ENCODE measurements at places on chromosomes 2 and 18.

DNA sequence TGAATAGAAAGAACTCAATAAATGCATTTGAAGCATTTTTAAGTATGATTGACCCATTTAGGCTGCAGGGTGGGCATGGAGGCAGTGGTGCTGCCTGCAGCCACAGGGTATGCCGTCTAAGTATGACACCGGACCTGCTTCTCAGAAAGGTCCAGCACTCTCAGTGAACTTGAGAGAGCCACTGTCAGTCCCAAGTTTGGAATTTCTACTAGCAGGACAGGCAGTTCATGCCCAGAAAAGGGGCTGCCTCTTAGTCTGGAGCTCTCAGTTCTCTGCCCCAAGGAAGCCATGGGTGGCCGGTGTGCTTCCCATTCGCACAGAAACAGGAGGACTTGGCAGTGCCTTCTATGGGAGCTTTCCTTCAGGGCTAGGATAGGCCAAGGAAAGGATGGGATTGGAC is 24.0 kb upstream of the MYCN start:
- no peak for DNase-seq

DNA sequence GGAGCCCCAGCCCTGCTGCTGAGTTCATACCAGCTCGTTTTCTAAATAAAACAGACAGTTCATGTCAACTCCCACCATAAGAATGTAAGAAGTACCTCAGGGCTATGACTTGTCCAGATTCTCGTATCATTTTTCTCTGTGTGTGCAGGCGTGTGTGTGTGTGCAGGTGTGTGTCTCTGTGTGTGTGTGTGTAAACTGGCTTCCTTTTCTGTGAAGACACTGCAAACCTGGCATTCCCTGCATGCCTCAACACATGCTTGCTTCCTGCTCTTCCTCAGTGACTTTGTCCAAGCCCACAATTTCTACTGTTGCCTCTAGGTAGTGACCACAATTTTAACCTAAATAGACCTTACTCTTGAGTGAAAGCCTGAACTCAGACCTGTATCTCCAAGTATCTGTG is 879.0 kb downstream of the SLC4A3 start:
- no peak for DNase-seq

DNA sequence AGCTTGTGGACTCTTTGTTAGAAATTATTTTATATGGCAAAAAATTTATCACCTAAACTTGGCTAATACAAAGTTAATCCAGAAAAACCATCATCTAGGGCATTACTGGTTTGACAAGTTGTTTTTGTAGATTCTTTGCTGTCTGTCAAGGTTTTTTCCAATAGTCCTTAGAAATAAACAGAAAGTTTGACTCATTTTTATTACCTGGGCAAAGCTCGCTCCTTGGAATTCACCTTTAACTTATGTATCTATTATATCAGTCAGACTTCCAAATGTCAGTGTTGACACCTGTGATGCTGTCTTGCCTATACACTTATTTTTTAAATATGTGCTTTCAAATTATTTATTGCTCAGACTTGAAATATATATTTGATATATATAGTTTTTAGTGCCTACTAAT is 21.7 kb downstream of the LAMA3 start:
- DNase-seq: no peak

DNA sequence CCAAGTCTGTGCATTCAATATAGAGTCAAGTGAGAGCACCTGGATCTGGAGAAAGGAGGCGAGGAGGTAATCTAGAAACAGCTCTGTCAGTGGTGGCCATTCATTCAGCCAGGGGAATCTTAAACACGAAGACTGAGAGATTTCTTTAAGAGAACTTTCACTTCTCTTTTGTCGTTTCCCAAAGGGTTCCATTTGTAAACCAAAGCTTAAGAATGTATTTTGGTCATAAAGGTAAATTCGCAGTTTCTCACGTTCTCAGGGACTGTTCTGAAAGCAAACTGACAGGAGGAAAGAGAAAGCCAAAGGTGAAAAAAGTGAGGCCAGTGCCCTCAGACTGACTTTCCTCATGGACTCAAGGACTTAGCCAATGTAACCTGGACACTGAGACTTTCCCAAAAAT is 513.5 kb downstream of the CMPK2 start:
- no peak for DNase-seq

DNA sequence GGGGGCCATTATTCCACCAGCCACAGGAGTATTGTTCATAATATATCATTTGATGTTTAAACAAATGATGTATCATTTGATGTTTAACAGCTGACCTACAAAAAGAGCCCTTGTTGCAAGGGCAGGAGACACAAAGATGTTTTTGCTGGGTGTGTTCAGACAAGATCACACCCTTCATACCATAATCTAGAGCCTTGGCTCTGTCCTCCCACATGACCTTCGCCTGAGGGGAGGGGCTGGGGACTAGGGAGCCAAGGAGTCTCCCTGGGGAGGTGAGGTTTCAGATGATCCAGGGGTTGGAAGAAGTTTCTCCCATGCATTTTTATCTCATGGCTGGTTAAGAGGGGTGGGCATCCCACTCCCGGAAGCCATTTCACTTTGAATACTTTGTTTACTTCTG is 33.5 kb downstream of the CDC42EP3 start:
- peak; percentile 65 for DNase-seq

DNA sequence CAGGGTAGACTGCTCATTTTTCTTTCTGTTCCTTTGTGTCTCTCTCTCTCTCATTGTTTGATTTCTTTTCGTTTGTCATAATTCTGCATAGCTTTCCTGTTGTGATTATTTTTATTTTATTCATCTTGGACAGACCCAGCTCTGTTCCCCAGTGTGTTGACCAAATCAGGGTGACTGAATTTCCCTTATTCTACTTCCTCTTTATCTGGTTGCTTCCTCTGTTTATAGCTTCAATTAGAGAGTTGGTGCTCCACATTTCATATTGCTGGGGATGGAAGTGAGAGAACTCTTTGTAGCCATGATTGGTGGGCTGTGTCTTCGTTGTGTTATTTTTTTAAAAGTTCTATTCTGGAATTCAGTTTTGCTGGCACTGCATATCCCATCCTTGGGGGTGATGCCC is 19.1 kb downstream of the PROKR1 start:
- no peak for DNase-seq

GRCh38 chr2:102229141-102229769 is 42.4 kb downstream of the IL1RL2 start:
- DNase-seq: peak; percentile 35

GRCh38 chr18:10213526-10213925 is 240.9 kb upstream of the APCDD1 start:
- DNase-seq: peak; percentile 38

DNA sequence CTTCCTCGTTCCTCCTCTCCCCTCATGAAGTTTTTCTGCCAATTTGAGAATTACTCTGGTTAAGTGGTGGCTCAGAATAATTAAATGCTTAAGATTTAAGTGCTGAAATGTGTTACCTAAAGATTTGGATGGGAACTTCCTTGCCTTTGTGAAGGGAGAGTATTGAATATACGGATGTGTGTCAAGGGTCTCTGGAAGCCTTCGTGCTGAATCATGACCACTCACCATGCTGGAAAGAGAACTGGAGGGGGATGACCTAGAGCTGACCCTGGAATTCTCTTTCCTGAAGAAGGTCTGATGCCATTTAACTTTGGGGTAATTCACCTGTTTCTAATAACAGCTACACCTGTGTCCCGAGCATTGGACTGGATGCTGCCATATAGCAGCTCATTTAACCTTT is 2.2 kb downstream of the MOCOS start:
- no peak for DNase-seq

GRCh38 chr18:12234451-12235190 is 19.5 kb upstream of the CIDEA start:
- no peak for DNase-seq

DNA sequence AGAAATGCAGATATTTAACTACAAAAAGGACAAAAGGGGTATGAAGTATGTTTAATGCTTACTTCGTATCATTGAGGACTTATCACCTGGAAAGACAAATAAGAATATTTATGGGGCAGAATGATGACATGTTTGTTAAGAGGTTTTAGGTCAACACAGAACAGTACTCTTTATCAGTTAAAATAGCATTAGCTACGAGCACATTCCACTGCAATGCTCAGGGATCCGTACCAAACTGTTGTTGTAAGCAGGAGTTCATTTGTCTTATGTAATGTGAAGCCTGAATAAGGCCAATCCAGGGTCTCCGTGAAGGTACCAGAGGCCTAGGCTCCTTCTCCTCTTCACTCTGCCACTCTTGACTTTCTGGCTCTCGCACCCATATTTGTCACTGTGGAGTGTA is 465.7 kb upstream of the NRP2 start:
- no peak for DNase-seq

GRCh38 chr2:48147719-48148118 is 241.4 kb upstream of the FBXO11 start:
- no peak for DNase-seq

DNA sequence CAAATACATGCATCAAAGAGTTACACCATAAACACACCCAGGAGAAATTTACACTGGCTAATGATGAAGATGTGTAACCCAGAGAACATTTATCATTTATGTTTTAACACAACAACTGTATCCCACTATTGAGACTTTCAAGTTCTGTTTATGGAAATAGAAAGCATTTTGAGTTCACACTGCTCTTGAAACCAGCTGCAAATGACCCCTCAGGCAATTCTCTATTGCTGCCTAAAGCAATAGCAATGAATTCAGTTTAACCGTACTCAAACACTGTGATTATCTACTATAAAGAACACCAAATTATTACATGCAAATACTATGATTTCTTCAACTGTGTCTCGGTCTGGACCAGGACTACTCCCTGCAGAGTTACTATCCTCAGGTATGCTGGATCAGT is 452.7 kb upstream of the NRXN1 start:
- DNase-seq: no peak

GRCh38 chr2:20674974-20675679 is 8.2 kb downstream of the GDF7 start:
- peak; percentile 79 for DNase-seq

DNA sequence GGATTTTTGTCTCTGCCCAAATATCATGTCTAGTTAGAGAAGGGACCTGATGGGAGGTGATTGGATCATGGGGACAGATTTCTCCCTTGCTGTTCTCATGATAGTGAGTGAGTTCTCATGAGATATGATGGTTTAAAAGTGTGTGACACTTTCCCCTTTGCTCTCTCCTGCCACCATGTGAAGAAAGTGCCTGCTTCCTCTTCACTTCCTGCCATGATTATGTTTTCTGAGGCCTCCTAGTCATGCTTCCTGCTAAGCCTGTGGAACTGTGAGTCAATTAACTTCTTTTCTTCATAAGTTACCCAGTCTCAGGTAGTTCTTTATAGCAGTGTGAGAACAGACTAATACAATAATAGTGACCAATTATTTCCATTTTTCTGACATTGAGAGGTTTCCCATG is 167.3 kb upstream of the CYRIA start:
- DNase-seq: no peak

DNA sequence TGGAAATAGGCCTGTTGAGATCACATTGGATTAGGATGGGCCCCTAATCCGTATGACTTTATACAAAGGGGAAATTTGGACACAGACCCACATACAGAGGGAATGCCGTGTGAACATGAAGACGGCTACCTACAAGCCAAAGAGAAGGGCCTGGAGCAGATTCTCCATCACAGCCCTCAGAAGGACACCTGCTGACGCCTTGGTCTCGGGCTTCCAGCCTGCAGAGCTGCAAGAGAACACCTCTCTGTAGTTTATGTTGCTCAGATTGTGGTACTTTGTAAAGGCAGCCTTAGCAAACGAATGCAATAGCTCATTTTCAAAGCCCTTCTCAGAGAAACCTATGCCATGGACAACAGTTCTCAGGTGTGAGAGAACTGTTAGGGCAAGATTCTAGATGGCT is 86.1 kb downstream of the LONRF2 start:
- no peak for DNase-seq

GRCh38 chr2:107027205-107027604 is 141.2 kb upstream of the ST6GAL2 start:
- peak; percentile 18 for DNase-seq

GRCh38 chr18:3402982-3403451 is 47.0 kb upstream of the TGIF1 start:
- peak; percentile 72 for DNase-seq

GRCh38 chr2:62406573-62407043 is 99.4 kb downstream of the TMEM17 start:
- no peak for DNase-seq

GRCh38 chr18:62518460-62519375 is 4.1 kb upstream of the ZCCHC2 start:
- peak; percentile 49 for DNase-seq

- DNase-seq: no peak
Measured at GRCh38 chr2:208407667-208408066, 1.1 kb downstream of the PTH2R start.

- no peak for DNase-seq
Measured at GRCh38 chr18:6406910-6407470, 7.7 kb downstream of the L3MBTL4 start.

- no peak for DNase-seq
Measured at GRCh38 chr18:79622004-79622403, 57.6 kb upstream of the CTDP1 start.

DNA sequence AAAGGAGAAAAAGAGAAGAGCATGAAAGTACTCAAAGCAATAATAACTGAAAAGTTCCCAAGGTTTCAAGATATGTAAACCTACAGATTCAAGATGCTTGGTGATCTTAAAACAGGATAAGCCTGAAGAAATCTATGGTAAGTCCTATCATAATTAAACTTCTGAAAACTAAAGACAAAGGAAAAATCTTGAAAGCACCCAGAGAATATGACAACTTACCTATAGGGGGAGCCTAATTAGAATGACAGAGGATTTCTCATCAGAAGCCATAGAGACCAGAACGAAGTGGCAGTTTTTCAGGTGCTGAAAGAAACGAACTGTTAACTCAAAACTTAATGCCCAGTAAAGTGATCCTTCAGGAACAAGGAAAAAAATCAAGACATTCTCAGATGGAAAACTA is 59.7 kb downstream of the XDH start:
- DNase-seq: no peak

DNA sequence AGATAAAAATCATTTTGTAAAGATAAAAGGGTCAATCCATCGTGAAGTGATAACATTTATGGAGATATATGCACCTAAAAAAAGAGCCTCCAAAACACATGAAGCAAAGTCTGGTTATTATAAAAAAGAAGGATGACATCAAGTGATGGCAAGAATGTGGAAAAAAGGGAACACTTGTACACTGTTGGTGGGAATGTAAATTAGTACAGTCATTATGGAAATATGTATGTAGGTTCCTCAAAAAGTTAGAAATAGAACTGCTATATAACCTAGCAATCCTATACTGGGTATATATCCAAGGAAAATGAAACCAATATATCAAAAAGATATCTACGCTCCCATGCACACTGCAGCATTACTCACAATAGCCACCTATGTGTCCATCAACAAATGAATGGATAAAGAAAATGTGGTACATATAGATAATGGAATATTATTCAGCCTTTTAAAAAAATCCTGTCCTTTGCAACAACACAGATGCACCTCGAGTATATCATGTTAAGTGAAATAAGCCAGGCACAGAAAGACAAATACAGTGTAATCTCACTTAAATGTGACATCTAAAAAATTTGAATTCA is 28.9 kb downstream of the ABCB11 start:
- DNase-seq: no peak

GRCh38 chr2:154740361-154740760 is 41.9 kb downstream of the KCNJ3 start:
- DNase-seq: no peak

Data from fibroblast of skin of right biceps (primary cell).